ENCODE measurements at places on chromosomes 4 and X.

GRCh38 chr4:94711635-94712034 lies 46.1 kb upstream of the BMPR1B start:
- DNase-seq, result no peak

GRCh38 chrX:40922307-40922706 lies 162.9 kb upstream of the USP9X start:
- no peak for DNase-seq

- no peak for DNase-seq
These were observed 47.3 kb downstream of the FRMPD3 start for GRCh38 chrX:107496786-107497185.

- peak; percentile 47 for DNase-seq
These were observed 378 bp upstream of the RPS6KA6 start for GRCh38 chrX:84188320-84188834.

GRCh38 chr4:17769406-17770174 lies 11.8 kb downstream of the FAM184B start:
- DNase-seq, result no peak

GRCh38 chr4:162458051-162458450 lies 294.3 kb upstream of the FSTL5 start:
- DNase-seq, result no peak

Data from NCI-H187 (cell line).